ENCODE measurements at places on chromosomes 4 and X. TPM values are rescaled to one million over a fixed set of nuclear protein-coding genes. Genes with fewer than 3 reads are reported as not detected.

C1GALT1C1 gene
- 35.6 TPM for total RNA-seq

ADH7 gene
- total RNA-seq, result not detected

CSAG2 gene
- not detected for total RNA-seq

NDST3 gene
- total RNA-seq, result not detected

NOX1 gene
- total RNA-seq, result not detected

TRAPPC11 gene
- total RNA-seq, result 31.6 TPM

SLITRK2 gene
- total RNA-seq, result 0.06 TPM

NSG1 gene
- total RNA-seq, result 0.16 TPM

CC2D2A gene
- 14.3 TPM for total RNA-seq

ODAM gene
- total RNA-seq, result not detected

CCKAR gene
- total RNA-seq, result not detected

RHOXF1 gene
- 1.2 TPM for total RNA-seq

AMTN gene
- not detected for total RNA-seq

RHOXF2B gene
- not detected for total RNA-seq

FGF5 gene
- total RNA-seq, result not detected

IL9R gene
- total RNA-seq, result 0.22 TPM

PPP1R2C gene
- not detected for total RNA-seq

DCAF4L1 gene
- 0.35 TPM for total RNA-seq

SPATA4 gene
- not detected for total RNA-seq

MCF2 gene
- not detected for total RNA-seq

CENPVL2 gene
- not detected for total RNA-seq

WDFY3 gene
- total RNA-seq, result 124 TPM

IL13RA2 gene
- not detected for total RNA-seq

PASD1 gene
- total RNA-seq, result not detected

GYPB gene
- total RNA-seq, result not detected

DUX4 gene
- not detected for total RNA-seq

PAGE4 gene
- total RNA-seq, result not detected

FGF2 gene
- 39.1 TPM for total RNA-seq

SYTL4 gene
- total RNA-seq, result 12.3 TPM

RNF212 gene
- 4.2 TPM for total RNA-seq

CACNA1F gene
- not detected for total RNA-seq

SSX3 gene
- total RNA-seq, result not detected

FMR1NB gene
- not detected for total RNA-seq

NPNT gene
- 6.9 TPM for total RNA-seq

USP51 gene
- total RNA-seq, result 1.1 TPM

CXCR3 gene
- total RNA-seq, result 0.22 TPM

TKTL1 gene
- total RNA-seq, result 0.80 TPM
